ENCODE measurements at places on chromosomes 5 and 9.

- DNase-seq: no peak
Measured at GRCh38 chr9:16386007-16386826, 484.3 kb downstream of the BNC2 start.

DNA sequence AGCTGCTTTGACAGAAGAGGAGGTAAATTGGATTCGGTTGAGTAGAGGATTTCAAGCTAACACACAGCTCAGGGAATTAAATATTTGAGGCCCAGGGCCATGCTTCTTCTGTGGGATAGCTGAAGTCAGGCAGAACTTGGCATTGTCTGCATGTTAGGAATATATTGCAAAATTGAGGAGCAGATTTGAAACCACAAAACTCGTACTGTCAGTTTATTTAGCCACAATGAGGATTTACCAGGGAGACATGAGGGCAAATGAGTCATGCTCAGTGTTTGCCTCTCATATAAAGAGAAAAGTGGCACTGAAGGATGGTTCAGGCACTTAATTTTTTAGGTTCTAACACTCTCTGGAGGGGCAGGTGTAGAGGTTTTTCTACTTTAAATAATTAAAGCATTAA, 83.0 kb upstream of the PRLR start:
- DNase-seq: no peak

- no peak for DNase-seq
Measured at GRCh38 chr5:91229031-91229727, 153.9 kb downstream of the ARRDC3 start.

- no peak for DNase-seq
Measured at GRCh38 chr9:121868626-121869025, 217.2 kb downstream of the DAB2IP start.

DNA sequence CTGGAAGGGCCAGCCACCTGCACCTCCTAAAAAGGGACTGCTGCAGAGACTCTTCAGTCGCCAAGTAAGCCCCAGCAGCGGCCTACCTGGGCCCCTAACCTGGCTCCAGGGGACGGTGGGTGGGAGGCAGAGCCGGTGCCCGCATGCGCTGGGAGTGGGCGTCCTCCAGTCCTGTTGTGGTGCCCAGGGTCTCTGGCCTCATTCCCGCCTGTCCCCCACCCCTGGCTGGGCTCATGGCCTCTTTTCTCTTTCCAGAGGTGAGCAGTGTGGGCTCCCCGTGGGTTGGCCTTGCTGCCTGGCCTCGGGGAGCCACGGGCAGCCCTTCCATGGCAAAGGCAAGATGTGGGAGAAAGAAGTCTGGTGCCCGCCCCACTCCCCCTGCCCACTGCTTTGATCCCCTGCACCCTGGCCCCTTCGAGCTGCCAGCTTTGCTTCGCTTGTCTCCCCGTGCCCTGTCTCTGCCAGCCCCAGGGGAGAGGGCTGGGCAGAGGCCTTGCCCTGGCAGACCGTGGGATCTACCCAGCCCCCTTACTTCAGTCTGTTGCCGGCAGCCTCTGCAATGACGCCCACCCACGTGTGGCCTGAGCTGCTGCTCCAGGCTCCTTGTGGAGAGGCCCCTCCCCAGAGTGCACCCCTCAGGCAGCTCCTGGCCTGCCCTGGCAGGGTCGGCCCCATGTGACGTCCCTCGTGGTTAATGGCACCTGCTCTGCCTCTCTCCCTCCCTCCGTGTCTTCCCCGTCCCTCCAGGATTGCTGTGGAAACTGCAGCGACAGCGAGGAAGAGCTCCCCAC, 5.4 kb upstream of the PRR7 start:
- no peak for DNase-seq

Measured in GM12892 (cell line).